ENCODE measurements at places on chromosomes 4 and X.

DNA sequence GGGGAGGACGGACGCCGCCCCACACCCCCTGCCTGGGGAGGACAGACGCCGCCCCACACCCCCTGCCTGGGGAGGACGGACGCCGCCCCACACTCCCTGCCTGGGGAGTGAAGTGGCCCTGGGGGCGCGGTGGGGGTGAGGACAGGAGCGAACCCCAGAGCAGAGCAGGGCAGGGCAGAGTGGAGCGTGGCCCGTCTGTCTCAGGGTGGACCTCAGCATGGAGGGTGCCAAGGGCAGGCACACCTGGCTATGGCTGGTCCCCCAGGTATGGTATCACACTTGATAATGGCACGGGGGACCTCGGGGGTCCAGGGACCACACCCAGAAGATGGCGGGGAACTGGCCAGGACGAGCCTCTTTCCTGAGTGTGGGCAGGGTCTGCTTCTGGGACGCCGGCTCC is 9.6 kb downstream of the LRPAP1 start:
- no peak for DNase-seq

GRCh38 chrX:100863326-100863864 is 10.8 kb downstream of the NOX1 start:
- no peak for DNase-seq

- no peak for DNase-seq
Measured at GRCh38 chr4:88158038-88158488, 376 bp downstream of the ABCG2 start.

GRCh38 chrX:153029162-153029561 is 27.1 kb upstream of the PNMA3 start:
- DNase-seq: no peak

DNA sequence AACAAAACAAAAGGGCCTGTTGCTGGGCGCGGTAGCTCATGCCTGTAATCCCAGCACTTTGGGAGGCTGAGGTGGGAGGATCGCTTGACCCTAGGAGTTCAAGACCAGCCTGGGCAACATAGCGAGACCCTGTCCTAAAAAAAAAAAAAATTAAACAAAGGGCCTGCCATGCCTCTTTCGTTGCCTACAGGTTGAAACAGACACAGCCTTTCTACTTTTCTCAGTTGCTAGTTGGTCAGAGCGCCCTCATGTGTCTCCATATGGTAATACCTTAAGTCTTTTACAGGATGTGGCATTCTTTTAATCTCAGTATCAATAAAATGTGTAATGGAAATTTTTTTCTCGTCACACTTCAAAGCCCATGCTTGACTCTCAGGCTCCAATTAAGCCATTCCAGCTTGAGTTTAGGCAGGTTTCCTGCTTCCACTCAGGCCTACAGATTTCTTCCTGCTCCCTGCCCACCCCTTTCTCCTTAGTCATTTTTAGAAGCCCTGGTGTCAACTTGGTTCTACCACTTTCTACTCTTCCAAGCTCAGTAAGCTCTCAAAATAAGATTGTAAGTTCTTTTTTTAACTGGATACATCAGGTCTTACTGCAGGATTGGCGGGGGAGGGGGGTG is 4.6 kb upstream of the SOWAHD start:
- DNase-seq: peak; percentile 45

- DNase-seq: no peak
Measured at GRCh38 chrX:2533424-2533823, 32.6 kb upstream of the DHRSX start.

- DNase-seq: peak; percentile 73
Measured at GRCh38 chrX:115344885-115345614, 55.5 kb downstream of the LUZP4 start.

DNA sequence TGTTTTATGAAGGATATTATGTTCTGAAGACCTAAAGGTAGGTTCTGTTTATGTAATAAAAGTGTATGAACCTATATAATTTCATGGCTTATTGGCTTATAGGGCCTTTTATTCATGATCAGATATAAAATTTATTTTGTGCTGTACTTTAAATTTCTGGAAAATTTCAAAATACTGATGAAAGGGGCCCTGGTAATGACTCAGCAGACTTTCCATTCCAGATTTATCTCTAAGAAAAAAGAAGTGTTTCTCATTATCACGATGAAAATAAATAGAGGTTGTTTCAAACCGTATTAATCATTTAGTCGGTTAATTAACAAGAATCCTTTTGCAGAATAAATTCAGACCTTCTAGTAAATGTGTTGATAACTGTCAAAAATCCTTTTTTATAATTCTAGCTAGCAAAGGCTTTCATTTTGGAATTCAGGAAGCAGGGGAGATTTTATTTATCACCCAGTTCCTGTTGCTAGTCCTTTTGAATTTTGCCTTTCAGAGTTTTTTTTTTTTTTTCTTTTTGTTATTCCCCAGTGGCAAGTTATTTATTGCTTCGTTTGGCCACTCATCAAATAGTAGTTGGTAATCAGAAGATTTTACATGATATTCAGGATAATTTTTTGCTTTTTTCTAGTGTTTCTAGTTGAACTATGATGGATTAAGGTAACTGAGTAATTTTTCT is 5.4 kb upstream of the TAPT1 start:
- no peak for DNase-seq

DNA sequence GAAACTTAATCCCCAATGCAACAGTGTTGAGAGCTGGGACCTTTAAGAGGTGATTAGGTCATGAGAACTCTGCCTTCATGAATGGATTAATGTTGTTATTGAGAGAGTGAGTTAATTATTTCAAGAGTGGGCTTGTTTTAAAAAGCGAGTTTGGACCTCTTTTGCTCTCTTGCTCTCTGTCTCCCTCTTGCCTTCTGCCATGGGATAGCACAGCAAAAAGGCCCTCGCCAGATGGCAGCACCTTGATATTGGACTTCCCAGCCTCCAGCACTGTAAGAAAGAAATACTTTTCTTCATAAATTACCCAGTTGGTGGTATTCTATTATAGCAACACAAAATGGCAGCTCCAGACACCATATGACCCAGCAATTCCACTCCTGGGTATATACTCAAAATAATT is 7.0 kb upstream of the ATP6AP2 start:
- no peak for DNase-seq

- DNase-seq: peak; percentile 80
Measured at GRCh38 chr4:128517739-128518510, 230.3 kb upstream of the PGRMC2 start.

- no peak for DNase-seq
Measured at GRCh38 chr4:78081541-78081940, 24.4 kb downstream of the FRAS1 start.

- no peak for DNase-seq
Measured at GRCh38 chr4:55925241-55925640, 23.5 kb upstream of the CEP135 start.

DNA sequence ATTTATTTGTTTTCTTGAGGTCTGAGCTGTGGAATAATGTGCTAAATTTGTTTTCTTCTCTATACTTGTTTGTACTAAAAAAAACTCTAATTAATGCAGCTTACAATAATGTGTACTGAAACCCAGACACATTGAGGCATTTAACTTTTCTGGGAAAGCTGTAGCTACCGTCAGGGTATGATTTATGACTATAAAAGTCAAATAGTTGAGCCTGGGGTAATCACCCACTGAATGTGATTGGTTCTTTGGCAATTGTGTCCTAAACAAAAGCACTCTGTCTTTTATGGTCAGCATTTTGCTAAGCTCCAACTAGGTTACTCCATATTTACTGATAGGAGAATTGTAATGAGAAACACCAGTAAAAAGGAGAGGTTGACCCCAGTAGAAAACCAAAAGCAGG is 65.9 kb upstream of the CBLL2 start:
- no peak for DNase-seq

DNA sequence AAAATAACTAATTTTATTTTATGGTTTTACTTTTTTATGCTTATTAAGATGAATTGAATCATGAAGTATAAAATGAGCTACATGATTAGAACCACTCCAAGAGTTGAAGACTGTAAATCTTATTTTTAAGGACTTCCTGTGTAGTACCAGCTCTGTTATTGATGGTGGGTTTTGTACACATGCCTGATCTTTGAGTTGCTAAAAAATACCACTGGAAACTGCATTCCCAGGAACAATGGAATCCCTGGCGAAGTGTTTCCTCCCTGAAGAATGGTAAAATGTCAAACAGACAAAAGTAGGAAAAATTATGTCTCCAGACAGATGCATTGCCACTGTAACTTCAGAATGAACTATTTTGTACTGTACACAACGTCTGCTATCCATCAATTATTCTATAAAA is 935.4 kb upstream of the TENM3 start:
- DNase-seq: no peak

- DNase-seq: no peak
Measured at GRCh38 chrX:134241960-134242619, 5.1 kb downstream of the CCDC160 start.

- no peak for DNase-seq
Measured at GRCh38 chr4:100208459-100208858, 18.2 kb upstream of the DDIT4L start.

DNA sequence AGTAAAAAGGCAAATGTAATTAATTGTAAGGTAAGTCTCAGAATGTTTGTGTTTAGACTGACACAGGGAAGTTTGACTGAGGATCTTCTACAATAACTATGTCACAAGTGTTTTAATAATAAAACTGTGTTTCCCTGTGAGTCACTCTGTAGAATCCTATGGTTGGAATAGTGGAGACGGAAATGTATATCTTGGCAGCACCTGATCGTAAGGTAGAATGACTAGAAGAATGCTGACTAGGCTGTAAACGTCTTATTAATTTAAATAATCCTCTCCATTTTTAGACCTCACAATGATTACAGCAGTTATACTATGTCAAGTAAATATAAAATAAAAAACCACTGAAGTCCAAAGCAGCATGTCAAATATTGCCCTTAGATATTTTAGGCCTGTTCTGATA is 266.0 kb downstream of the CCSER1 start:
- no peak for DNase-seq

- no peak for DNase-seq
Measured at GRCh38 chrX:150587585-150588503, 19.4 kb downstream of the MTM1 start.

GRCh38 chr4:16884673-16885460 is 13.6 kb downstream of the LDB2 start:
- DNase-seq: no peak

DNA sequence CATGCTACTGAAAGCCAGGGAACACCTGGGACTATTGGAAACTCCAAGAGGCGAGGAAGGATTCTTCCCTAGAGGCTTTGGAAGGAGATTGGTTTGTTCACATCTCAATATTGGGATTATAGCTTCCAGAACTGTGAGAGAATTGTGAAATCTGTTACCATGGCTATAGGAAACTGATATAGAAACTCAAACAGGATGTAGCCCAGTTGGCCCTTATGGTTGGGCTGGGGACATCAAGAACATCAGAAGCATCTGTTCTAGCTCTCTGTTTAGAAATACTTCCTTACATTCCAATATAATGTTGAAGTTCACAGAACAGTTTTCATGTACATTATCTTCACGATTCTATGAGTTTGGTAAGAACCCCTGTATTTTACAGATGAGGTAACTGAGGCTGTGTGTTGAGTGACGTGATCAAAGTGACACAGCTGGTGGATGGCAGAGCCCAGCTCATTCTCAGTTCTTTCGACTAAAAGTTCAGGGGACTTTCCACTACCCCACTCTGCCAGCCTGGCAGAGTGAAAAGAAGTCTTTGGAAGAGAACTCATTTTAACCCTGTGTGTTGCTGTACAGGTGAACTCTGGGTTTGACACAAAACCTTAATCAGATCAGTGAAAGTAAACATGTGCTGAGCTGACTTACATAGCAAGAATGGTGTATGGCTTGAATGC is 183.0 kb downstream of the GBA3 start:
- no peak for DNase-seq

DNA sequence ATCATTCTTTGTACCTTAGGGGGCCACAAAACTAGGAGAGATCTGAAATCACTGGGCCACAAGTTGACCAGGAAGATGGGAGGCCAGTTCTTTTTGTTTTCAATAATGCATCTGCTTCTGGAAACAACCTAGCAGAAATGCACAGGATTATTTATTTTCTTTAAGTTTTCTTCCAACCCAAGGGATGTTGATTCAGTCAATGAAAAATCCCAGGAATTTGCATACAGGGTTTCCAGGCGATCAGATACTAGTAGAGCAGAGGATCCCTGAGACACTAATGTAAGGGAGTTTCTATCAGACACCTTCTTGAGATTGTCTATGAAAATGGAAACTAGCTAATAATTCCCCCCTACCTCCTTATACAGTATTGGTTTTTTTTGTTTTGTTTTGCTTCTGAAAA is 7.4 kb downstream of the ATOH1 start:
- no peak for DNase-seq

DNA sequence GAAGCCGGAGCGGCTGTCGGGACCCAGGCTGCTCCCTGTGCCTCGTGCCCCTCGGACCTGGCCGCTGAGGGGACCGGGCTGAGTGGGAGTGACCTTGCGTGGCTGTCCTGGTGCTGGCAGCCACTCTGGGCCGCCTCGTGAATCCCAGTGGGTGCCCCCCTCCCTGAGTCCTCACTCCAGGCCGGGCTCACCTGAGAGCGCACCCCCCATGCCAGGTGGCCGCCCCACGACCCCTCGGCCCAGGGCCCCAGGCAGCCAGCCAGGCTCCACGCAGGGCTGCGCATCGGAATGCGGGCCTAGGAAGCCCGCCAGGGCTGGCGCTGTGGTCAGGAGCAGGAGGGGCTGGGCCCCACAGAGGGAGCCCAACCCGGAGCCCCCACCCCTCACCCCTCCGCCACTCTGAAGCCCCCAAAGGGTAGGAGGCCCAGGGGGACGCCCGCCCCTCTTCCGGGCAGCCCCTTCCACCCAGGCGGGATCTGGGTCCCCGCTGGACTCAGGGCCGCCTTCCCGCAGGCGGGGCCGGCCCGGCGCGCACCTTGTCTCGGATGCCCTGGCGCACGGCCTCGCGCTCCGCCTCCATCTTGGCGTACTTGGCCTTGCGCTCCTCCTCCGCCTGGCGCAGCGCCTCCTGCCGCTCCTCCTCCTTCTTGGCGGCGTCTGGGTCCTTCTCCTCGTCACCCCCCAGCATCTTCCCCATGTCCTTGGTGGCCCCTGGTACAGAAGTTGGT is 33.9 kb downstream of the CPLX1 start:
- DNase-seq: peak; percentile 32

GRCh38 chr4:20868108-20868507 is 167.8 kb downstream of the PACRGL start:
- no peak for DNase-seq
